ENCODE measurements at places on chromosomes 12 and 14.

GRCh38 chr12:113242026-113242418 lies 20.8 kb downstream of the TPCN1 start:
- DNase-seq: no peak

DNA sequence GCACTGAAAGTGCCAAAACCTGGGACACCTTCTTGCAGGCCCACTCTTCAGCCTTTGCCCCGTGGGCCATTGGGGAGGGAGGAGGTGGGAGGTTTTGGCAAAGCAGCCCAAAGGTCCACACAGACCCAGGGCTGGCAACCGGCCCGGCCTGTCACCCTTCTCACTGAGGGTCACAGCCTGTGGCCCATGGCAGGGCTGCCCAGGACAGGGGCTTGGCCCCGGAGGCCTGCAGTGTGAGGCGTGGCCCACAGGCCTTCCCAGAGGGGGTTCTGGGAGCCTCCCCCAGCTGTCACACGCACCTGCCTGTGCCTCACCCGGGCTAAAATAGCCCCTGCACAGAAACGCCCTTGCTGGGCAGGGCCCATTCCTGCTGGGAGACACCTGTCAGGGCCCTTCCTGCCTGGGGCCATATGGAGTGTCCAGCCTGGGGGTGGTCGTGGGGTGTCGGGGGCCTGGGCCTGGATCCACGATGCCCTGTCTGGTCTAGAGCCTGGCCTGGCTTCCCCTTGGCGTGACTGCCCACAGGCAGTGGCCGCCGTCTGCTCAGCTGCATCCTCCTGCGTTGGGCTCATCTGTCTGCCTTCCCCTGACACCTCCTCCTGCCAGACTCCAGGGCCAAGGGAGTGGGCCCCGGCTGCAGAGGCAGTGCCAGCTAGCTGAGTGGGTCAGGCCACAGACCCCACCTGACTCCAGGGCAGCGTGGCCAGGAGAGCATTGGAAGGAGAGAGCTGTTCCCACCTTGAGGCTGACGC lies 19.2 kb downstream of the PACS2 start:
- no peak for DNase-seq

- DNase-seq: no peak
These were observed 11.7 kb downstream of the SOCS4 start for GRCh38 chr14:55038708-55039107.

GRCh38 chr14:90453401-90453951 lies 56.6 kb downstream of the CALM1 start:
- no peak for DNase-seq

DNA sequence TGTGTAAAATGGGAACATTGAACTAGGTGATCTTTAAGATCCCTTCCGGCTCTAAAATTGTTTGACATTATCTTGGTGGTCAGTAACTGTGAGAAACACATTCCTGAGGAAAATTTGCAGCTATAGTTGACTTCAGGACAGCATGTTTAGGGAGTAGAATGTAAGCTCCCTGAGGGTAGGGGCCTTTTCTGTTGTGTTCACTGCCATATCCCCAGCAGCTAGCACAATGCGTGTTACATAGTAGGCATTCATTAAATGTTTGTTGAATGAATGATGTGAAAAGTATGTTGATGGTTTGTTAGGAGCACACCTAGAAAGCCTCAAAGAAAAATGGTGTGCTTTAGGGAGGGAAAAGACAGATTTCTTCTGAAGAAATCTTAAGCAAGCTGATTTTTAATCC lies 38.5 kb upstream of the KCNMB4 start:
- no peak for DNase-seq

DNA sequence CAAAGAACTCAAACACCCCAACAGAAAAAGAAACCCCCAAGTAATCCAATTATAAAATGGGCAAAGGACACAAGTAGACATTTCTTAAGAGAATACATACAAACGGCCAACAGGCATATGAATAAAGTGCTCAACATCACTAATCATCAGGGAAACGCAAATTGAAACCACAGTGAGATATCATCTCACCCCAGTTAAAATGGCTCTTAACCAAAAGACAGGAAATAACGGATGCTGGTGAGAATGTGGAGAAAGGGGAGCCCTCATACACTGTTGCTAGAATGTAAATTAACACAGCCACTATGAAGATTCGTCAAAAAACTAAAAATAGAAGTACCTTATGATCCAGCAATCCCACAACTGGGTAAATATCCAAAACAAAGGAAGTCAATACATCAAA lies 52.4 kb downstream of the CLMN start:
- no peak for DNase-seq

DNA sequence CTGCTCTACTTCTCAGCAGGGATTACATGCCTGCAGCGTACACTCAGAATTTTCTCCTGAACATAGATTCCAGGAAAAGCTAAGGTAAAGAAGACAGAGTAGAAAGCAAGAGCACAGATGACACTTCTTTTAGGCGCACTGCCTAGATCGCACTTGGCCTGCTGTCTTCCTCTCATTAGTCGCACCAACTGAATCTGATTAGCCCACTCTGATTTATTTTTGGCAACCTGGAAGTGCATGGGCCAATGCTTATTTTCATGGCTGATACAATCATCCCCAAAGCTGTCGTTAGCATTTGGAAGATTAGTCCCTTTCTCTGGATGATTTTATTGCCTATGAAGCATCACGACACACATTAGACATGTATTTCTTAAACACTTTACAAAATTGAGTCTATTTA lies 152.5 kb downstream of the PTPRO start:
- DNase-seq: no peak

DNA sequence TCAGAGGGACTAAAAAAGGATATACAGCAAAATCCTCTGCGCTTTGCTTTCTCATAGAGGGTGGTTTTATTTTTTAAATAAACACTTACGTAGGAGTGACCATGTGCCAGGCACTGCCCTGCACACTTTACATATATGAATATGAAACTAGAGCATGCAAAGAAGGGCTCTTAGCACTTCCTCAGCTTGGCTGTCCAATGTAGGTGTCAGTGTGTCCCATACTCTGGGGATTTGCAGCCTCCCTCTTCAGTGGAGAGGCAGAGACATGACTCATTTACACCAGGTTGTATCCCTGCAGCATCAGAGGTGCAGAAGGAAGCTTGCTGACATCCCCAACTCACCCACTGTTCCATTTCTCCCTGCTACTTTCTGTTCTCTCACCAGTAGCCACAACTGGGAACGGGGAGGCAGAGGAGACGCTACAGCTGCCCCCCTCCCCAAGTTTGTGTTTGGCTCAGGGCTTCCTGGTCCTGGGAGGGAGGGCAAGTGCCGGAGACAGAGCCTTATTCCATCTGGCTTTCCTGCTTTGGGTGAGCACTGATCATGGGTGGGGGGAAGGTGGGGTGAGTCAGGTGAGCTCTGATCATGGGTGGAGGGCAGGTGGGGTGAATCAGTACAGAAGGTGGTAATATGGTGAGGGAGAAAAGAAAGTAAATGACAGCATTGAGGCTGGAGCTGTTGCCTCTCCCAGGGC lies 4.9 kb upstream of the KRT5 start:
- no peak for DNase-seq

- peak; percentile 34 for DNase-seq
These were observed 11.9 kb downstream of the CFAP54 start for GRCh38 chr12:96501133-96501761.

DNA sequence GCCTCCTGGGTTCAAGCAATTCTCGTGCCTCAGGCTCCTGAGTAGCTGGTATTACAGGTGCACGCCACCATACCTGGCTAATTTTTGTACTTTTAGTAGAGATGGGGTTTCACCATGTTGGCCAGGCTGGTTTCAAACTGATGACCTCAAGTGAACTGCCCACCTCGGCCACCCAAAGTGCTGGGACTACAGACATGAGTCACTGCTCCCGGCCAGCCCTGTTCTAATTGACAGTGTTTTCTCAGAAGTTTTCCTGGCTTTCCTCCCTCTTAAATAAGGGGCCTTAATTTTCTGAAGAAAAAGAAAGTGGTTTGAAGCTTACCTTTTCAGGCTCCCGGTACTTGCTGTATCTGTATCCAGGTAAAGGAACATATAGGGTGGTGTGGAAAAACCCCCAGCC lies 1.7 kb downstream of the HAL start:
- DNase-seq: no peak

DNA sequence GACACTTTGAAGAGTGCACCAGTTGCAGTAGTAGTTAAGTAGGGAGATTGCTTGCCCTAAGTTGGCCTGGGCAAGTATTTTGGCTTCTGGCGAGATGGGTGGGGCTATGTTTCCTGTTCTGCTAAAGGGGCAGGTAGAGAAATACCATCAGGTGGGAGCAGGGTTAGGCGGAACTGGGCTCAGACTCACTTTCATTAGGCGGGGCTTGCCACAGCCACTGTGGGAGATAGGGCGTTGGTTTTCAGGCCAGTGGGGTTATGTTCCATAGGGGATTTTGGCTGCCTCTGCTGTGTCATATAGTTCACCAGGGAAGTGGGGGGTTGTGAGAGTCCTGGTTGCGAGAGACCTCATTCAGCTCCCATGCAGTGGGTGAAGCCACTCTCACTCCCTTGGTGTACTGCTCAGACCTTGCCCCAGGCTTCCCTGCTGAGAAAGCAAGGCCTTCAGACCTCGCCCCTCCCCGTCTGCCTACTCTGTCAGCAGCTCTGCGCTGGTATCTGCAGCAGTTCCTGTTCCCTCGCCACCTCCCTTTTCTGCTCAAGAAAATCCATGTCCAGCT lies 43.3 kb downstream of the AEBP2 start:
- peak; percentile 35 for DNase-seq

DNA sequence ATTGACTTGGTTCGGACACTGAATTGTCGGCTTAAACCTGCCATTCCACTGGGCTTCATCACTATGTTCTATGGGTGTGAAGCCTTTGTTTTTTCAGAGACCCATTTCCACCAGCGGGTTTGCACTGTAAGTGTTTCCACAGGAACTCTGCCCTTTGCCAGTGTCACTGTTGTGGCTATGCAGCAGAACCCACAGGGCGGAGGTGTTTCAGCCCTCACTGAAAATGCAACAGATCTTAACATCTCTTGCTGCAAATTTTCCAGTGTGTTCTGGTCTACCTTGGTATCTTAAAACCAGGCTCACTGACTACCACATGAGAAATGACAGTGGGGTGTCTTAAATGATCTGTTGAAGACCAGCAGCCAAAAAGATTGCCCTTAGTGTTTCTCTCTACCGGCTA lies 21.1 kb downstream of the PRKCH start:
- peak; percentile 83 for DNase-seq

GRCh38 chr12:96770219-96771102 lies 136.6 kb upstream of the NEDD1 start:
- no peak for DNase-seq

- DNase-seq: no peak
These were observed 75.5 kb upstream of the CPSF6 start for GRCh38 chr12:69163681-69164362.

DNA sequence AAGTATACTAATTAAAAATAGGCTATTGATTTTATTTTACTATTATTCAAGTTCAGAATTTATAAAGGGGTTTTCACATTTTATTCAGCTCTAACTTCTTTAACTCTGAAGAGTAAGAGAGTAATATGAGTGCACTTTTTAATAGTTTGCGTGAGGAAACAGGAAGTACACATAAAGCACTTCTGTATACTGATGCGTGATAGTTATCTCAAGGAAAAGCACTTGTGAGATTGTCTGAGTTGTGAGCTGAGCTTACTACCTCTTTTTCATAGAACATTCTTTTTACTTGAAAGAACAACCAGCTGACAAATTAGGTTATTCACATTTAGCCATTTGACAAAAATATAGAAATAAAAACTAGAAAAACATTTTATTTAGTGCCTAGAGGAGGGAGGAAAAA lies 1.9 kb downstream of the RAD51AP1 start:
- no peak for DNase-seq

Measured in activated CD4-positive, alpha-beta T cell treated with anti-CD3 and anti-CD28 coated beads for 4 hours (primary cell).